Right renal pelvis (tissue), 4 donors: ENCODE measurements at places on chromosomes 6 and 20. TPM values are rescaled to one million over a fixed set of nuclear protein-coding genes. Genes with fewer than 3 reads are reported as not detected.

PPDPF gene
- 229 TPM for polyA plus RNA-seq

SLC17A5 gene
- polyA plus RNA-seq, result 19.8 TPM

NINL gene
- polyA plus RNA-seq, result 35.5 TPM

EFCAB8 gene
- 0.09 TPM for polyA plus RNA-seq

LY6G6D gene
- not detected for polyA plus RNA-seq

DCDC2 gene
- 131 TPM for polyA plus RNA-seq

ID4 gene
- 153 TPM for polyA plus RNA-seq

GRCh38 chr20:62772103-62772611 is 24.1 kb upstream of the MRGBP start:
- DNase-seq, result no peak

DNA sequence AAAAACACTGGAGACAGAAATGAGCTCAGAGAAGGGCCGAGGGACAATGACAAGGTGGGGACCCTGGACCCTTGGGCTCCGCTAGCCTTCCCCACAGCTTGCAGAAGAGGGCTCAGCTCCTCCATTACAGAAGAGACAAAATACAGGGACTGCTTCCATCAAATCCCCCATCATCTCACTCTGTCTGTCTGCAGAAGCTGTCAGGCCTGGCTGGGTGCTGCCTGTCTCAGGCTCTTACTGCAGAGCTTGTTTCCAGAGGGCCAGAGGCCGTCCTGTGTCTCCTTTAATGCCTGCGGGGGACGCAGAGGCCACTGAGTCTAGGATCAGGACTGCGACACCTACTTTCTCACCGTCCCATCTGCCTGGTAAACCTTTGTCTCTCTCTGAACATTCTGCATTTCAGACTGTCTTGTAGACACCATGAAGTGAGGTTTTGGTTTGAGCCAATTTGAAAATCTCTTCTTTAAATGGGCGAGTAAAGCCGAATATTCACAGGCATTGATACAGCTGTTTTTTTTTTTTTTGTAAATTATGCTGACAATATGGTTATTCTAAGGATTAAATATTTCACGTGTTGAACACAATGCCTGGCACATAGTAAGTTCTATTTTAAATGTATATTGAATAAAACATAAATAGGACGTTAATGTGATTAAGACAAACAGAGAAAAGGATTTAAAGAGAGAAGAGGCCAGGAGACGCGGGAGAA is 28.3 kb downstream of the RNASET2 start:
- no peak for DNase-seq

GRCh38 chr6:126056355-126057004 is 70.1 kb downstream of the TRMT11 start:
- no peak for DNase-seq

- DNase-seq, result no peak
These were observed 404.5 kb downstream of the PHF3 start for GRCh38 chr6:64040113-64040512.

- DNase-seq, result no peak
These were observed 456.6 kb downstream of the LMBRD1 start for GRCh38 chr6:69340196-69340595.

- no peak for DNase-seq
These were observed 15.6 kb downstream of the VGLL2 start for GRCh38 chr6:117280922-117281321.

GRCh38 chr6:2476376-2476775 is 231.0 kb upstream of the GMDS start:
- no peak for DNase-seq

DNA sequence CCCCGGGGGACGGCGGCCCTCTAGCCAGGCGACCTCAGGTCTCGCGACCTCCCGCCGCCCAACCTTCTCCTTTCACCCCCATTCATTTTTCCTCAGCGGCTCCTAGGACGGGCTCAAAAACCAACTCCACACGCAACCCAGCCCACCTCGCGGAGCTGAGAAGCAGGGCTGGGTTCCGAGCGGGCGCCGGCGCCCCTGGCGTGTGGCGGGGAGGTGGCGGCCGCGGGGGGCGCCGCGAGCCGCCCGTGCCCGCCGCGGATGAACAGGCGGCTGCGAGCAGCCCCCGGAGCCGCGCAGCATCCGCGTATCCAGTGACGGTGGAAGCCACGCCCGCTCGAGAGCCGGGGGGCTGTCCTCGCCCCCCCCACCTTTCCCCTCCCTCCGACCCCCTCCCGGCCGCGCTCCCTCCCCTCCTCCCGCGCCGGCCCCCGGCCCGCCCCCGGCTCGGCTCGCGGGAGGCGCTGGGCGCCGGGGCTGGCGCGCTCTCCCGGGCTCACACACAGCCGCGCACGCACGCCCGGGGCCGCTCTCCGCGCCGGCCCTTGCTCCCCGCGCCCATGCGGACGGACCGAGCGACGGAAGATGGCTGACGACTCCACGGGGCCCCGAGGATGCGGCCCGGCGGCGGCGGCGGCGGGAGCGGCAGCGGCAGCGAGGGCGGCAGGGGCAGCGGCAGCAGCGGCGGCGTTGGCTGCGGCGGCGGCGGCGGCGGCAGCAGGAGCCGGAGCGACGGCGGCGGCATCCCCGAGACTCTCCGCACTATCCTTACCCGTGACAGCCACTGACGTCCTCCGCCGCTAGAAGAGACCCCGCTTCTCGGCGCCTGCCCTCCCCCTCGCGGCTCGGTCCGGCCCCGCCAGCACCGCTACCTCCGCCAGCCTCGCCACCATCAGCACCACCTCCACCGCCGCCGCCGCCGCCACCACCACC is at the start of gene SOBP:
Gene SOBP, plus strand, starts transcription at position 482 of the 930 bp plus-strand sequence. CDS start 500 bp downstream, outside the sequence.
- peak; percentile 59 for DNase-seq

GRCh38 chr20:35625584-35626385 is 10.2 kb downstream of the SPAG4 start:
- no peak for DNase-seq

DNA sequence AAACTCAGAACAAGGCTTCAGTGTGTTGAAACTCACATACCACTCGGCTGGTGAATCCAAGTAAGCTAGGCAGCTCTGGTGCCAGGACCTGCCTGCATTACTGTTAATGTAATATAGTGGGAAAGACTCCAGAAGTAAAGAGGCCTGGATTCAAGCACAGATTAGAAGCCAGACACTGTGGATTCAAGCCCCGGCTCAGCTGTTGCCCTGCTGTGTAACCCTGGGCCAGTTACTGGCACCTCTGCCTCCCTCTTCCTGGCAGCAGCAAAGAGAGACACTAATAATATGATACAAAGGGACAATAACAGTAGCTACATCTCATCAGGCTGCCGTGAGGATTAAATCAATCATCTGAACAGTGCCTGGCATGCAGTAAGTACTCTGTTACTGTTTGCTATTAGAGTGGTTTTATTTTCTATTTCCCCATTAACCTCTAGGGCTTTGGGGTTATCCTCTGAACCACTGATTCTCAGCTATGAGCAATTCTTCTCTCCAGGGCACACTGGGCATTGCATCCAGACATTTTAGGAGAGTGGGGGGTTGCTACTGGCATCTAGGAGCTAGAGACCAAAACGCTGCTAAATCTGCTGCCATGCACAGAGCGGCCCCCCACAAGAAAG is 92.9 kb downstream of the ZMYND8 start:
- no peak for DNase-seq

DNA sequence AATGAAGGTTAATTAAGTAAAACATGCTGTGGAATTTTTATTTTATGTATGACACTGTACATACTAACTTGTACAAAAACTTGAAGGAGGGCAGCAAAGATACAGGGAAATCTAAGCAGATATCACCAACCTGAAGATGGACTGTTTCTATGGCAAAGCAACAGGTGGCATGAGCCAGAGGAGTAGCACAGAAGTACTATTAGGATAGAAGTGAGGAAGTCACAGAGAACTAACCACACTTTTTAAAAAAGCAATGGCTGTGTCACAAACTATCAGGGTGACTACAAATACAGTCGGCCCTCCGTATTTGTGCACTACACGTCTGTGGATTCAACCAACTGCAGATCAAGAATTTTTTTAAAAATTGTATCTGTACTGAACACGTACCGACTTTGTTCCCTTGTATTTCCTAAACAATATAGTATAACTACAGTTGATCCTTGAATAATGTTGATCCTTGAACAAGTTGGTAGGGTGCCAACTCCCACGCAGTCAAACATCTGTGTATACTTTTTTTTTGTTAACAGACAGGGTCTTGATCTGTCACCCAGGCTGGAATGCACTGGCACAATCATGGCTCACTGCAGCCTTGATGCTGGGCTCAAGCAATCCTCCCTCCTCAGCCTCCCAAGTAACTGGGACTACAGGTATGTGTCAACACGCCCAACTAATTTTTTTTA is 61.0 kb downstream of the NUDT3 start:
- no peak for DNase-seq

DNA sequence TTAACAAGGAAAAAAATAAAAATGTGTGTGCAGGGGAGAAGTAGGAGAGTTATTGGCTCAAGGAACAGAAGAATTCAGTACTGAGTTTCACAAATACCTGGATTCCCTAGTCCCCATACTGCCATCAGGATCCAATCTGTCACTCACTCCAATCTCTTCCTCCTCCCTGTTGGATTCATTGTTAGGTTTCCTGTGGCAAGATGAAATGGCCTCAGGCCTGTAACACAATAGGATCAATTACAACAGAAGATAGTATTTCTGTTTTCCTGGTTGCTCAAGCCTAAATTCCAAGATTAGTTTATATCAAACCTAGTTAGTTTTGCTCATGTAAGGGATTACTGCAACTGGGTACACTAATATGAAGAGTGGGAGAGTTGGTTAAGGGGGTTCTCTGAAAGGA is 24.4 kb downstream of the HCRTR2 start:
- no peak for DNase-seq

DNA sequence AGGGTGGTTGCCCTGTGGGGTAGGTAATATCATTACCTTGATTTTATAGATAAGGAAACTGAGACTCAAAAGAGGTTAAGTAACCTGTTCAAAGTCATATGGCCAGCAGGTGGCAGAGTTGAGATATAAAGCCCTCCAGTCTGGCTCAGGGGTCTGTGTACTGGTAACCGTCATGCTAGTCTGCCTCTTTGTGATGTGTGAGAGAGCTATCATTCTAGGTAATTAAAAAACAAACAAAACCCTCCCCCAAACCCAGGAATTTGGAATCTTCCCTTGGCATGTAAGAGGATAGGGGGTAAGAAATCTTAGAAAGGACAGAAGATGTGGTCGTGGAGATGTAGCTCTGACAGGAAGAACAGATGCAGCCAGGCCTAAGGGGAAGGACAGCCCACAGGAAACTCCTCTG is 206.0 kb downstream of the CDC5L start:
- no peak for DNase-seq
